ENCODE measurements at places on chromosomes 2 and 18.
A peak's percentile ranks its signal among the peaks of the same experiment; 100 is the strongest.

DNA sequence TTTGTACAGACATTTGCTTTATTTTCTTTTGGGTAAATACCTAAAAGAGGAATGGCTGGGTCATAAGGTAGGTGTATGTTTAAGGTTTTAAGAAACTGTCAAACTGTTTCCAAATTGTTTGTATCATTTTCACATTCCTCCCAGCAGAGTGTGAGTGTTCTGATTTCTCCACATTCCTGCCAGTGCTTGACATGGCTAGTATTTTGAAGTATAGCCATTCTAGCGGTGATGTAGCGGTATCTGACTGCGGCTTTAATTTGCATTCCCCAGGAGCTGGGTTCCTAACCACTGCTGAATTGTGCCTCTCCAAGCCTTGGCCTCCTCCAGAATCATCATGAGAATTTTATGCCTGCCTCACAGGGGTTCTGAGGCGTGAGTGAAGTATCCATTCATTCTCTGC, 61.8 kb upstream of the ARL4C start:
- DNase-seq, result no peak

DNA sequence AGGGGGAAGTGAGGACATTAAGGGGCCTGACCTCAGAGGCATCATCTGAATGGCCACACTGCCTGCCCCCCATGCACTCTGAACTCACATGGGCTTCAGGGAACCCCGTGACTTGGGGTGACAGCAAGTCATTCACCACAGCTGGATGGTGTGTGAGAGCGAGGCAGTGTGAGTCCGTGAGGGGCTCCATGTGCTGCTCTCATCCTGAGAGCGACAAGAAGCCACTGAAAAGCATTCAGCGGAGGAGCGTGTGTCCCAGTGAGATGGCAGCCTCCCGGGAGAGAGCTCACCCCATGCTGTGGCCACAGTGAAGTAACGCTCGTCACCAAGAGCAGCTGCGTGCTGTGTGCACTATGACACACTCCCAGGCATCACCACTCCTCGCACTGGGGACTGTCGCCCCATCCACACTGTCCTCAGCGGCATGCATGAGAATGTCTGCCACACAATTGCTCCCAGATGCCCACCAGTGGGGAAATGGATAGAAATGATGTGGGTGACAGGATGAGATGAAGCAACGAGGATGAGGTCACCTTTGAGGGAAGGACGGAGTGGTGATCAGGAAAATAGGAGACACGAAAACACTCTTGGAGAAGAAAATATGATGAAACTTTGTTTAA, 213.0 kb upstream of the RAB6C start:
- peak; percentile 45 for DNase-seq

DNA sequence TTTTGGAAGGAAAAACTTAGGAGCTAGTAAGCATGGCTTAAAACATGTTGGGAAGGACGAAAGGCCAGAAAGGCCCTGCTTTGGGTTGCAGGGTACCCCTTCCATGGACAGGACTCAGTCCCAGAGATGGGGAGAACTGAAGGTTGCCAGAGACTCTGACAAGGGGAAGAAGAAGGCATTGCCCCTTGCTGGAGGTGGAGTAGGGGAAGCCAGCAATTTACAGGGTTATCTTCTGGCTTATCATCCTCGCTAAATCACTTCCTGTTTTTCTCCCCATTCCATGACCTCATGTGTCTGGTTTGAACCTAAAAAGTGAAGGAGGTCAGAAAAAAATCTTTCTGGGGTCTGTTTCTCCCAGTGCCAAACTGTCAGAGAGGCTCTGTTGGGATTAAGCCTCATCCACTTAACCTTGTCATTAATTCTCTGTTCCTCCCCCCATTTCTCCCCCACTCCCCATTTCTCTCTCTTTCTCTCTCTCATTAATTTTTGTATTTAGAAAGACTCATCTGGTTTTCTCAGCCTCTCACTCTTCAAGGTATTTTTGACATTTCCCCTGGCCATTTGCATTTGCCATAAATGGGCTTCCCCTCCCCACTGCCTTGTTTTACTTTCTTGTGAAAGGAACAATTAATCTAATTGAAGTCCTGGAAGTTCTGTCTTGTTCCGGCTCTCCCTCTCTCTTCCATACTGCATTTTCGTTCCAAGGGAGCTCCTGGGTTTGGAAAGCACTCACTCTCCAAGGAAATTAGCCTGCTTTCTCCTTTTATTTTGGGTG, 17.4 kb downstream of the NRP2 start:
- no peak for DNase-seq

- DNase-seq, result no peak
Measured at GRCh38 chr2:101623031-101623521, 74.4 kb upstream of the MAP4K4 start.

GRCh38 chr2:239578381-239578780, 177.6 kb upstream of the HDAC4 start:
- DNase-seq, result no peak

DNA sequence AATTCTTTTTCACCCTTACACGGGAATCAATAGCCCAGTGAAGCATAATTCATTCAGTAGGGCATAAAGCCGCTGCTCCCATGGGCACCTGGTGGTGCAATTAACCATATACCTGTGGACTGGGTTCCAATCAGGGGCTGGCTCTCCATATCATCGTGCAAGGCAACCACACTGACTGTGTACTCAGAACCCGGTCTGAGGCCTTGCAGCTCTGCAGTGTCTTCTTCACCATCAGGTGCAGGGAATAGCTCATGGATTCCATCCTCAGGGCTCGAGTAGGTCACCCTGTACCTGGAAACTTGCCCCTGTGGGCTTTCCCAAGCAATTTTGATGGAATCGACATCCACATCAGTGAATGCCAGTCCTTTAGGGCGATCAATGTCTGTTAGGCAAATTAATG, 55.2 kb downstream of the FN1 start:
- no peak for DNase-seq

DNA sequence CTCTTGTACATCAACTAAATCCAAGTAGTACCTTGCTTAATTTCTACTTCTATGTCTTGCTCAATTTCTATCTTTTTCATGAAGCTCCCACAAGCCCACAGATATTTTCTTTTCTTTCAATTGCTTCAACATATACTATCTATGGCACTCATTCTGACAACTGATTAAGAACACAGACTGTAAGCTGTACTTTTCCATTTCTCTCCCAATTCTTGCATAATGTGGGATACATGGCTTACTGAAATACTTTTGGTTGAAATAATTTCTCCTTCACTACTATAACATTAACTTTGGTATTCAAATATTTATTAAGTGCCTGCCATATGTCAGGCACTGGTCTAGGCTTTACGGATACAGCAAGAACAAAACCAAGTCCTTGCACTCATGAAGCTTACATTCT, 84.8 kb downstream of the GORASP2 start:
- no peak for DNase-seq

- no peak for DNase-seq
Measured at GRCh38 chr2:238973038-238973739, 125.3 kb downstream of the TWIST2 start.

DNA sequence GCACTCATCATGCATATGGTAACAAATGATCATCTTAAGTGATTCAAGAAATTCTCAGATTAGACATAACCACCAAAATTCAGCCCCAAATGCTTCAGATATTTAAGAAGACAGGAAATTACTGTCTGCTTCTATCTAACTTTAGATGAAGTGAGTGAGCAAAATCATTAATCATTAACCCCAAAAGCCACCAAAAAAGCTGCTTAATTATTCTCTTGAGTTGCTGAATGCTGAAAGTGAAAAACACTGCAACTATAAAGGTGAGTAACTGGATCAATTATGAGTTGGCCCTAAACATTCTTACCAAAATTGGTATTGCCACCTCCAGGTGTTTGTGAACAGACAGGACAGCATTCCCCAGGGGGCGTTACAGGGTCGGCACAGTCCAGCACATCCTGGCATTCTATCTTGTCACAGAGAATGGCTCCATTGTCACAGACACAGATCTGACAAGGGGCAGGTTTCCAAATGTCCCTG, 69.6 kb downstream of the COL5A2 start:
- DNase-seq, result no peak

GRCh38 chr2:69514406-69514805, 77.2 kb upstream of the NFU1 start:
- peak; percentile 8 for DNase-seq

DNA sequence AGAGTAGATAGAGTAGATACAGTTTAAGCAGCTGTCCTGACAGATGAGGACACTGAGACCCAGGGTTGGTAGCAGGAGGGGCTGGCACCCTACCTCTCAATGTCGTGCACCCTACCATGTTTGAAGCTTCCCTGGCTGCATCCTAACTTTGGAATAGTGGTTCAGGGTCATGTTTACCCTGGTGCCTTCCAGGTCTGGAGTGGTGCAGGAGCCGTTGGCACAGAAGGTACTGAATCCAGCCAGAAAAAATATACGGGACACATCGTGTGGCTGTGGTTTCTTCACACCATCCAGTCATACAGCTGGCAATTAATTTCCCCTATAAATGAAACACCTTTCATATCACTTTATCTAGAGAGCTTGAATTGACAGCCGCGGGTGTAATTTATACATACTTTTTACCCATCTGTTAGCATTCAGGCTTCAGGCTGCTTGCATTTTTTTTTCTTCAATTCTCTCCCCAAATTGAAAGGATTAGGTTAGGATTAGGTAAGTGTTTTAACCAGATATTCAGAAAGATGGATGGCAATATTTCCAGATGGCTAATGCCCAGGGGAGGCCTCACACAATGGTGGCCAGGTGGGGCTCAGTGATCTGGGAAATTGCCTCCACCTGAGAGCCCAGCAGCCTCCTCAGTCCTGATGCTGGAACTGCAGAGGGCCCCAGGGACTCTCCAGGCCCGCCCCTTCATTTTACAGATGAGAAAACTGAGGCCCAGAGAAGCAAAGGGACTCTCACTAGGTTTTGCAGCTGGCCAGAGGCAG, 127.0 kb downstream of the CELF4 start:
- DNase-seq, result no peak

GRCh38 chr2:217058791-217059755, 199.2 kb upstream of the TNP1 start:
- DNase-seq, result no peak

- DNase-seq, result no peak
Measured at GRCh38 chr2:13113002-13113401, 396.3 kb downstream of the TRIB2 start.

- DNase-seq, result no peak
Measured at GRCh38 chr2:85779641-85780315, 26.0 kb downstream of the ATOH8 start.

GRCh38 chr18:2406544-2406943, 164.8 kb downstream of the METTL4 start:
- DNase-seq, result no peak

DNA sequence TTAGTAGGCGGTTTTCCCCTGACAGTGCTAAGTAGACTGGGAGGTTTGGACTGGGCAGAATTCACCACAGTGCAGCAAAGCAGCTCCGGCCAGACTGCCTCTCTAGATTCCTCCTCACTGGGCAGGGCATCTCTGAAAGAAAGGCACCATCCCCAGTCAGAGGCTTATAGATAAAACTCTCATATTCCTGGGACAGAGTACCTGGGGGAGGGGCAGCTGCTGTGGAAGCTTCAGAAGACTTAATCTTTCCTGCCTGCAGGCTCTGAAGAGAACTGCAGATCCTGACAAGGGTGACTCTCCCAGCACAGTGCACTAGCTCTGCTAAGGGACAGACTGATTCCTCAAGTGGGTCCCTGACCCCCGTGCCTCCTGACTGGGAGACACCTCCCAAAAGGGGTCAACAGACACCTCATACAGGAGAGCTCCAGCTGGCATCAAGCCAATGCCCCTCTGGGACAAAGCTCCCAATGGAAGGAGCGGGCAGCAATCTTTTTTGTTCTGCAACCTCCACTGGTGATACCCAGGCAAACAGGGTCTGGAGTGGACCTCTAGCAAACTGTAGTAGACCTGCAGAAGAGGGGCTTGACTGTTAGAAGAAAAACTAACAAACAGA, 266.8 kb upstream of the CRIM1 start:
- no peak for DNase-seq

DNA sequence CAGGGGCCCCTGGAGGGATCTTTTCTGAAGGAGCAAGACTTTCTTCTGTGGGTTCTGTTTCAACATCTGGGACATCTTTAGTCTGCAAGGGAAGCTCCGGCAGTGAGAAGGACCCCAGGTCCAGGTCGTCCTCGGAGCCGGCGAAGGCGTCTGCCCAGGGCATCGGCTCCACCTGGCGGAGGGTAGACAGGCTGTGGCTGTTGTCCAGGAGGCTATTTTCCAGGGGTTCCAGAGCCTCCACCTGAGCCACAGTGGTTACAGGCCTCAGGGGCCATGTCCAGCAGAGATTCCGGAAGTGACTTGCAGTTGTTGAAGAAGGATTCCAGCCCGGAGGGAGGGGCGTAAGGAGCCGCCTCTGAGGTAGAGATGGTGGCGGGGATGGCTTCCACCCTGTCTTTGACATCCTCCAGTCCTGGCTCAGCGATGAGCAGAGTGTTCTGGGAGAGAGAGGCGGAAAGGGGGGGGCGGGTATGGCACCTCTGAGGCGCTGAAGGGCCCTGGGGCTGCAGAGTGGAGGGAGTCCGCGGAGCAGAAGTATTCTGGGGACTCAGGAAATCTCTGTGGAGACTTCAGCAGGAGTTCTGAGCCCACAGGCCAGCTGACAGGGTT, 891.3 kb upstream of the LRRTM1 start:
- no peak for DNase-seq

DNA sequence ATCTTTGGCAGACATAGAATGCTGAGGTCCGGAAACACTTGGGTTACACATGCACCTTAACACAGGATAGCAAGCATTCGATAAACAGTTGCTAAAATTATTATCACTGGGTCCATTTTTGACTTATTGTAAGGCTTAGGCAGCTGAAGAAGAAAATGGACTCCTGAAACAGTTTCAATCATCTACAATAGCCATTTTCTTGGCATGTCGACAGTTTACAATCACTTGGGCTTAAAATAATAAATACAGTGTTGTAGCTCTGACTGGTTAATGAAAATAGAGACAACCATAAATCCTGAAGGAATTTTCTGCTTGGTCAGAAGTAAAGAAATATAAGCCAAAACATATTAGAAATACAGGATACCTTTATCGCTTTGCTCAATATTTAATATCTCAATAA, 169.2 kb downstream of the XIRP2 start:
- no peak for DNase-seq

DNA sequence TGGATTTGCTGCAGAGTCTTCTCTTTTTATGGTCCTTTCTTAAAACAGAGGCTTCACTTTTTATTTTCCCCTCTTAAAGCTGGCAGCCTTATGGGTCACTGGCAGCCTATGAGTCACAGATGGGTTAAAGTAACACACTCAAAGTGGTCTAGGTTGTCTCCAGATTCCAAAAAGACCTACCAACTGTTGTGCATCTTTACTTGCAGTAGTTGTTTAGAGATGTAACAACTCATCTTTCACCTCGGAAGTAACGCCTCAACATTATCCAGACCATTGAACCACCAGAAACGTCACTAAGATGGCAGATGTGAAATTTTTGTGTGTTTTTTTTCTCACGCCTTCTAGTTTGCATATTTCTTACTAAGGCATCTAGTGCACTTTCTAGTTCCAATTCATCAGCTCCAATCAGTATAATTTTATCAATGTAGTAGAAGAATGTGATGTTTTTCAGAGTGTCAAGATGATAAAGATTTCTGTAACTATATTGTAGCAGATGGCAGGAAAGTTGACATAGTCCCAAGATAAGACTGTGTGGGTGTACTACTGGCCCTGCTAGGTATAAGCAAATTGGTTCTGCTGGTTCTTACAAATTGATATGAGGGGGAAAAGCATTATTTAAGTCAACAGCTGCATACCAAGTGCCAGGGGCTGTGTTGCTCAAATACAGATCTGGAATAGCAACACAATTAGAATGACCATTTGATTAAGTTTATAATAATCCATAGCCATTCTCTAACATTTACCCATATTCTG, 9.6 kb upstream of the SEC11C start:
- no peak for DNase-seq

Data from retina (tissue), 1 donor.